ENCODE measurements at places on chromosomes 16 and 17.

- peak; percentile 21 for DNase-seq
Measured at GRCh38 chr17:69245617-69246016, 17.0 kb upstream of the ABCA10 start.

DNA sequence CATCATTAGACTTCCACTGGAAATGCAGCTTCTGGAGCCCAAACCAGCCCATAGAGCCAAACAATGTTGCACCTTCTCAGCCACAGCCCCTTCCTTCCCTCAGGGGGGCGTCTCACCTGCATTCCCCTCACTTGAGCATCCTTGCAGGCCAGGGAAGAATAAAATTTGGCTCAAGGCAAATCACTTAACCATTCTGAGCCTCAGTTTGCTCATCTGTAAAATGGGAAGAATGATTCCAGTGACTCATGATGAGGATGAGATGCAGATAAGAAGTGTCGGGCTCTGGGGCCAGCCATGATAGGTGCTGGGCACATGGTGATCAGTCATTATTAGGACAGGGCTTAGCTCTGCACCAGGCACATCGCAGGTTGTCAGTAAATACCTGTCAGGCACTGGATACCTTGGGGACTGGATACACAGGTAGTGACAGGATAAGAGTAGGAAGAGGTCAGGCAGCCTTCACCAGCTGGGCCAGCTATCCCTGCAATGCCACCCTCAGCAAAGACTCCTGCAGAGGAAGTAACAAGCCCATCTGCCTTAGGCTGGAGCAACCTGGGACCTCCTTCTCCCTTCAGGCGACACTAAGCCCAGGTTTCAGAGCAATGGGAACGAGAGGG lies 208.0 kb upstream of the TNRC6C start:
- DNase-seq, result no peak

DNA sequence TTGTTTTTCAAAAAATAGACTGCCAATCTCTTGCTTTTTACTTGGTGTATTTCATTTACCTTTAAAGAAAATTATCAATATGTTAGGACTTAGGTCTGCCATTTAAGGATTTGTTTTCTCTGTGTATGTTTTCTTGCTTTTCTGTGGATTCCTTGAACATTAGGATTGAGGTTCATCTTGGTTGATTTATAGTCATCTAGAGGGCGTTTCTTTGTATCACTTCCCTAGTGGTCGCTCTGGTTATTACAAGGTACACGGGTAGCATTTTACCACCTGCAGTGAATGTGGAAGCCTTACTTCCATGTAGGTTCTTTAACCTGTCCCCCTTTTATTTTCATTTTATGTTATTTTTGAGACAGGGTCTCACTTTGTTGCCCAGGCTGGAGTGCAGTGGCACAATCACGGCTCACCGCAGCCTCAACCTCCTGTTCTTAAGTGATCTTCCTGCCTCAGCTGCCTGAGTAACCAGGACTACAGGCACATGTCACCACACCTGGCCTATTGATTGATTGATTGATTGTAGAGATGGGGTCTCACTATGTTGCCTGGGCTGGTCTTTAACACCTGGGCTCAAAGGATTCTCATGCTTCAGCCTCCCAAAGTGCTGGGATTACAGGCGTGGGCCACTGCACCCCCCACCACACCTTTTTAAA lies 35.2 kb upstream of the CBX4 start:
- peak; percentile 52 for DNase-seq

DNA sequence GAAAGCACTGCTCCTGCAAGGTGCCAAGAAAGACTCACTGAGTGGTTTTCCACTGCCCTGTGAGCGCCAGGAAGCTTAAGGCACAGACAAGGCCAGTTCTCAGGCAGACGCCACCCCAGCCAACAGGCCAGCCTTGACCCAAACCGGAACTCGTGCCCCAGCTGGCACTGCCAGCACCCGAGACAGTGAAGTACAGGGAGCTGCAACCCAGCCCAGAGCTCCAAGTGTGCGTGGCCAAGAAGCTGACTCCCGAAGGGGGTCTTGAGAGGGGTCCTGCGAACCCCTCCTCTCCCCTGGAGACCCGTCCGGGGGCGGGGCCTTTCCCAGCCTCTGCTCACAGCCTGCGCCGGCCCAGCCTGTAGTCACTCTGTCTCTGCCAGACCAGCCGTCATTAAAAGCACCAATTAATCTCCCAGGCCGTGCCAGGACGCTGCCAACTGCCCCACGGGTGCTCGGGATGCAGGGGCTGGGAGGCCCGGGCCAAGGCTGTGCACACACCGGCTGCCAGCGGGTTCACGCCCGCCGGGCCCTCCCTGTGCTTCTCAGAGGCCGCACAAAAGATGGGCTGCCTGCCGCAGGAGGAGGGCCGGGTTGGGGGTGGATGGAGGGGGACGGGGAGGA lies 4.4 kb upstream of the SOX8 start:
- DNase-seq, result no peak

DNA sequence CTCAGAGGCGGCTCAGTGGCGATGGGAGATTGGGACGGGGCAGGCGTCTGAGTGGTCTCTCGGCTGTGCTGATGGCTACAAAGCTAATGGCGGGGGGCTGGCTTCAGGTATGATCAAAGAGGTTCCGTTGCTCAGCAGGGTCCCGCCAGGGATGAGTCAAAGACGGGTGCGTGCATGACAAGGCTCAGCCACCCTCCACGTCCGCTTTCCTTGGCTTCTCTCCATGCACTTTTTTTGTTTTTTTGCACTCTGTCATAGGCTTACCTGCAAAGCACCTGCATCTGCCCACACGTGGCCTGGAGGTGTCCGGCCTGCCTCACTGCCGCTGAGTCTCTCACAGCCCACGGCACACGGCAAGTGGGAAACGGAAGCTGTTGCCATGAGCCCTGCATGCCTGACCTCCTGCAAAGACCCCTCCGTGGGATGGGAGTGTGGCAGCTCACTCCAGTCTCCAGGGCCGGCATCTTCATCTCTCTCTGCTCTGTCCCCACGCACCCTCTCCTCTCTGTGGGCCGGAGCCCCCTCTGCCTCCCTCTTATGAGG lies 85.5 kb upstream of the ZNF469 start:
- no peak for DNase-seq

DNA sequence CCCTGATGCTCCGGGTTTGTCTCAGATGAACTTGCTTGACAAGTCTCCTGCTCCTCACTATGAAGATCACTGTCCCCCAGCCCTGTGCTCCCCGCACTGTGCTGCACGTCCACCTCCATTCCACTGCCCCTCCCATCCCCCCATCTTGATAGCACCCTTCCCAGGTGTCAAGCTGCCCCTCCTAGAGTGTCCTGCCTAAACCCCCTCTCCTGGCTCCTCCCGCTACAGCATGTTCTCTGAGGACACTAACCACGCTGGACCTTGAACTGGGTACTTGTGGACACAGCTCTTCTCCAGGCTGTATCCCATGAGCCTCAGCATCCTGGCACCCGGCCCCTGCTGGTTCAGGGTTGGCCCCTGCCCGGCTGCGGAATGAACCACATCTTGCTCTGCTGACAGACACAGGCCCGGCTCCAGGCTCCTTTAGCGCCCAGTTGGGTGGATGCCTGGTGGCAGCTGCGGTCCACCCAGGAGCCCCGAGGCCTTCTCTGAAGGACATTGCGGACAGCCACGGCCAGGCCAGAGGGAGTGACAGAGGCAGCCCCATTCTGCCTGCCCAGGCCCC lies 18.5 kb downstream of the DEXI start:
- no peak for DNase-seq

DNA sequence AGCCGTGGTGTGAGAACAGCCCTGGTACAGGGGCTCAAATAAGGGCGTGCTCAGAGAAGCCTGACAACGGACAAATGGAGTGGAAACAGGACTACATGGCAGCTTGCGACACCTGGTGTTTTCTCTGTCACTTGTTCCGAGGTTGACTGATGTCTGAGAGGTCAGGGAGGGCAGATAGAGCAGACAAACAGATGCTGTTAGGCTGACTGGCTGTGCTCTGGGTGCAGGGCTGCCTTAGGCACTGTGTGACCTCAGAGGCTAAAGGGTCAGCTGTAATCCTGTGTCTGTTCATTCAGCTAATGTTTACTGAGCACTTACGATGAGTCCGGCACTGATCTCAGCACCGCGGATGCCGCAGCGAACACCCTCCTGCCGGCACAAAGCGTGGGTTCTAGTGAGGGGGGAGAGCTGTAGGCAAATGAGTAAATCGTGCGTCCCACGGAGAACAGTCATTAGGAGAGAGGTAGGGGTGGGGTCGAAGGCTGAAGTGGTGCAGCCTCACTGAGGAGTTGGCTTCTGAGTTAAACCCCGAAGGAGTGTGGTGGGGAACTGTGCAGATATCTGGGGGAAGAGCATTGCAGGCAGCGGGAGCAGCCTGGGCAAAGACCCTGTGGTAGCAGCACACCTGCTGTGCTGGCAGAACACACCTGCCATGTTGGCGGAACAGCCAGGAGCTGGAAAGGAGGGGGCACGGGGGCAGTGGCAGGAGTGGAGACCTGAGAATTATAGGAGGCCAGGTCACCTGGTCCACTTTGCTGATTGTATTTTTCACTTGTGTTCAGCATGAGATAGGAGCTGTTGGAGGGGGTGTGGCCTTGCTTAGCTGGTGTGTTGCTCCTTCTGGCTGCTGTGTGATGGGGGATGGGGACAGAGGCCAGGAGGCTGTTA lies 35.0 kb downstream of the GPT2 start:
- DNase-seq, result no peak

DNA sequence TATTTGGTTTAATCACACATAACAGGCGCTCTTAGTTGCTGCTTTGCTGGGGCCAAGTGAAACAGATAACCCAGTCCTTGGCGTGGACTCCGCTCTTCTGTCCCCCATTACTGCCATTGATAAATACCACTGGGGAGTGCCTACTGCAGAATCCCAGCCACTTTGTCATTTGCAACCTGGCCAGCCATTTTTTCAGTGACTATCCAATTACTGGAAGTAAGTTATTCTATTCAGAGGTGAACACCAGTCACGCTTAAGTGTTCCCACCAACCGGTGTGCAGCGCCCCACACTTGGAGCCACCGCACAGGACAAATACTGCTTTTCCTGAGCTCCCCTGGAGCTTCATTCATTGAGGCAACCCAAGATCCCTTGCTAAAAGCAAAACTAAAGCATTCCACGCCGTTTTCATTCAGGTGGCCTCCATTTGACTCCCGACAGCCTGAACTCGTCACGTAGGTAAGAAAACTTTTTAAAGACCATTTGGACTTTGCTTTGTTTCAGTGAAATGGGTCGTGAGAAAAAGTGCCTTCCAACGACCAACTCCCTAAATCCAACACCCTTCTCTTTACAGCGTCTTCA lies 1.8 kb downstream of the USP7 start:
- no peak for DNase-seq

GRCh38 chr16:28946681-28947080 lies 4.1 kb upstream of the NFATC2IP start:
- DNase-seq, result no peak

GRCh38 chr17:42608305-42609181 lies 631 bp downstream of the RETREG3 start:
- DNase-seq, result no peak

DNA sequence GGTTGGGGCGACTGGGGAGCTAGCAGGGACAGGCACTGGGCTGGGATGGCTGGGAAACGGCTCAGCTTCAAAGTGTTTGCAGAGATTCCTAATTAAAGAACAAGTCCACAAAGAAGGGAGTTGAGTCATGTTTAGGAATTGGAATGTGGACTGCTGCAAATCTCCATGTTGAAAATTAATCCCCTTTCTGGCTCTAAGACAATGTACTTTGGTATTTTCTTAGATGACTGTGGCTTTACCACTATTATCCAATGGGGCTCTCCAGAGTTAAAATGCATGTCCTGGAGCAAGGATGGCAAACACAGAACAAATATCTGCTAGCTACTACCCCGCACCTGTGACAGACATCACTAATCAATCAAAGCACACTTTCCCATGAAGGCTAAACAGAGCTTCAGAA lies 22.2 kb upstream of the WSCD1 start:
- DNase-seq, result no peak

DNA sequence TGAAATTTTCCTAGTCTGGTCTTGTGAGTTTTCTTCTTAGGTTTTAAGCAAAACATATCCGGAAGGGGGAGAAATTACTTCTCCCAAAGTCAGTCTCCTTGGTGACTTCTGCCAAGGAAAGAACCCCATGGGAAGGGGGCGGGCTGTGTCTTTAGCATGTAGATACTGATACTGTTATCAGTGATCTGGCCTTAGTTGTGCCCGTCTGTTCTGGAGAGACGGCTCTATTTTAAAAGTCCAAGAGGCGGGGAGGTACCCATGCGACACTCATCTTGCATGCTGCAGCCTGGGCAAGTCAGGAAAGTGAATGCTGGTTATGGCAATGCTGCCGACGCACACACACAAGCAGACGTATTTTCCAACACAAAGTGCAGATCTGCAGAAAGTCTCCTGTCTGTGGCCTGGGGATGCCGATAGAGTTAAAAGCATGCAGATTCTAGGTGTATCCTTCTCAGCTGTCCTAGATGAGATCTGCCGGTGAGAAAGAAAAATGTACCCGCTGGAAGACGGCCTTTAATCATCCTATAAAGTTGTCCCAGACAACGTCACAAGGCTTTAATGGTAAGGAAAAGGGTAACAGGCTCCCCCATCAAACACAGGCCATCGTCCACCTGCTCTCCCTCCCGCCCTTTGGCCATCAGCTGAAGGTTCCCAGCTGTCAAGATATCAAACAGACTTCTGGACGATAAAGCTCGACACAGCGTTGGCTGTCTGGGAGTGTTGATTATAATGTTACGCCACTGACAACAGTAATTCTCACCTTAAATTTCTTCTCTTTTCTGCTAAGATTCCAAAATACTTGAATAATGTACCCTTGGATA lies 9.0 kb downstream of the RBFOX3 start:
- DNase-seq, result no peak

- peak; percentile 29 for DNase-seq
Measured at GRCh38 chr17:74215342-74215727, 2.0 kb downstream of the TTYH2 start.

GRCh38 chr16:10370096-10370726 lies 15.7 kb upstream of the ATF7IP2 start:
- DNase-seq, result no peak
